ENCODE measurements at places on chromosomes 3 and 15.

GRCh38 chr3:138768946-138769345 is 65.8 kb downstream of the PIK3CB start:
- DNase-seq, result no peak

GRCh38 chr3:31696815-31697548 is 164.3 kb downstream of the STT3B start:
- DNase-seq, result no peak

GRCh38 chr15:91867581-91868026 is 14.1 kb downstream of the SLCO3A1 start:
- DNase-seq, result no peak

GRCh38 chr3:159028706-159029105 is 226.9 kb downstream of the MFSD1 start:
- DNase-seq, result no peak

GRCh38 chr3:1406250-1406649 is 313.4 kb downstream of the CNTN6 start:
- DNase-seq, result no peak

- DNase-seq, result no peak
Measured at GRCh38 chr3:38085943-38086324, 46.9 kb downstream of the DLEC1 start.

DNA sequence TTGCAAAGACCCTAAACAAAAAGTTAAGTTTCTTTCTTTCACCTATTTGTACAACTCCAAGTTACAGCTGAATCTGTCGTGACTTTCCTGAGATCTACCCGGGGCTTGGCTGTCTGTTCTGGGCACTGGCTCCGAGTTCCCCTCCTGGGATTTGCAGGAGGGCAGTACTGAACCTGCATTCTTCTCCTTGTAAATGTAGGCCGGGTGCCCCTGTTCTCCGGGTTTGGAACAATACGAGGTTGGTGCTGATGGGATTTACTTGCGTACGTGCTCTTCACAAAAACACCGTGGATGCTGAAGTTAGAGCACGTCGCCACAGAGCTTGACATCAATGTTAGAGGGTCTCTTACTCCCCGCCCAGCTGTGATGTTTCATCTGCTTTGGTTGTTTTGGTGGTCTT is 48.1 kb downstream of the KLHL25 start:
- no peak for DNase-seq

DNA sequence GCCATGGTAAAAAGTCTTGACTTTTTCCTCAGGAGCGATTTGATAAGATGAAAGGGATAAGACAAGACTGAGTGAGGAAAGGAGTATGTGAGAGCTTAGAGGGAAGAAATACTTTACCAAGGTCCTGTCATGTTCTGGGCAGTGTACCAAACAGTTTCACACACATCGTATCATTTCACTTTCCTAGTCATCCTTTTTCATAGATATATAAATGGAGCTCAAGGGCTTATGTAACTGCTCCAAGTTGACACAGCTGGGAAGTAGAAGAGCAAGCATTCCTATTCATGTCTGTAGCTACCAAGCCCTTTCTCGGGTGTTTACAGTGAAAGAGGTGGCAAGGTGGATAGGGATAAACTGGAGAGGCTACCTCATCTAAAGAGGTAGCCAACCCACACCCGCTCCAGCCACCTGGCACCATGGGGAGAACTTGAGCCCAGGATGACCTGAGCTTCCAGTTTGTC is 57.4 kb downstream of the MRPS25 start:
- DNase-seq, result no peak

DNA sequence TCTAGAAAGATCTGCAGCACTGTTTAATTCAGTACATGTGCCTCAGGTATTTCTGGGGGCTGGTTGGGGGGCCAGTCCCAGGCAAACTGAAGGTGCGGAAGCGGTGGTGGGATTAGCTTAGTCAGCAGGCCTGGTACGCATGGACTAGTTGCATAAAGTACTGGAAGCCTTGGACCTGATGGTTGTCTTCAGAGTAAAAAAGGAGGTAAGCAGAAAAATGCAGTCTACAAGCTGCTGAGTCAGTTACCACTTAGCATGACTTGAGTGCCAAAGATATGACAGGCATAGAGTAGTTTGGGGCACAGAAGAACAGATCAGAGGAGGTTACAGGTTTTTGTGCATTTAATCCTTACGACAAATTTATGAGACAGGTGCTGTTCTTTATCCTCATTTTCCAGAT is 19.9 kb upstream of the GOLGA8J start:
- no peak for DNase-seq

- DNase-seq, result no peak
Measured at GRCh38 chr3:5039585-5039984, 60.3 kb downstream of the BHLHE40 start.

DNA sequence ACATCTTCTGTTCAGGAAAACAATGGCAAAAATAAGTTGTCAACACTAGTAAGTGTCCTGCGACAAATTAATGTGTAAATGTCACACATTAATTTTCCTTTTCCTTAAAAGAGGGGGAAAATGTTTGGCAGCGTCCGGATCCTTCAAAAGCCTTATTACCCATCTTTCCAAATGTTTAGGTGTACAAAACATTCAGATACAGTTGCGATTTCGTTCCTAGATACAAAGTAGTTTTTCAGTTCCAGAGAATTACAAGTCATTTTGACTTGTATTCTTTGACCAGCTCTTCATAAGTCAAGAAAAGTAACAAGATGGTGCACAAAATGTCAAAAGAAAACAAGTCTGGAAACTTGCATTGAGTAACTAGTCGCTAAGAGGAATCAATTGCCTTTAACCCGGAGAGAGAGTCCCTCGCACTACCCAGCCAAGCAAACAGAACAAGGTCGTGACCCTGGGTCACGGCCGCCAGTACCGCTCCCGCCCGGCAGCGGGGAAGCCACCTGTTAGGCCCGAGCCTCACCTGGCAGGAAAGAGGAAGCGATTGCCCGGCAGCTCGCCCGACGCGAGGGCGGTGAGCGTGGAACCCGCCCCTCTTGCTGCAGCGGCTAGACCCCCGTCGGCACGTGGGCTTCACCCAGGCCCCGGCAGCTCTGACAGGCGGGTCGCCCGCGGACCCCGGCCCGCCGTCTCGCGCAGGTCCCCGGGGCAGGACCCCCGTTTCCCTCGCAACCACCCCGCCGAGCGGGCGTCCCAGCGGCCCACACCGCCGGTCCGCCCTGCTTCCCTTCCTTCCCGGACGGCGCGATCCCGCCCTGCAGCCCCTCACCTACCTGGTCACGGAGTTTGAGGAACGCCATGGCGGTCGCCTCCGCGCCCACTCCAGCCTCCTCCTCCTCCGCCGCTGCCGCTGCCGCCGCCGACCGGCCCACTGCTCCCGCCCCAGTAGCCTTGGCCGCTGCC is 61.0 kb upstream of the ANKRD28 start:
- DNase-seq, result peak; percentile 31

DNA sequence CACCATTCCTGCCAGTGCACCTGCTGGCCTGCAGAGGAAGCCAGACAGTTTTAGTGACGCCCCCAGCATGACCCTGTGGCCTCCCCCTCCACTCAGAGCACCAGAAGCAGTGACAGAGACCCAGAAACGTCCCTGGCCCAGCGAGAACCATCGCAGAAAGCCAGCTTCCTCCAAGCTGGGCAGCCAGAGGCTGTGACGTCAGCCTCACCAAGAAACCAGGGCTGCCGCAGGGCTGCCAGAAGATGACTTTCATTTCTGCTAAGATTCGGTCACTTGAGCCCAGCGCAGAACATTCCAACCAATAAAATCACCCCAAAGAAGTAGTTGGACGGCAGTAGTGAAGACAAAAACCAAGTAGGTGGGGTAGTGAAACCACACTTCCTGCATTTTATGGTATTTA is 29.6 kb upstream of the RPL32 start:
- no peak for DNase-seq

- no peak for DNase-seq
Measured at GRCh38 chr3:51709004-51709420, 2.1 kb downstream of the GRM2 start.

GRCh38 chr3:165339753-165340152 is 143.6 kb upstream of the SLITRK3 start:
- DNase-seq, result no peak

DNA sequence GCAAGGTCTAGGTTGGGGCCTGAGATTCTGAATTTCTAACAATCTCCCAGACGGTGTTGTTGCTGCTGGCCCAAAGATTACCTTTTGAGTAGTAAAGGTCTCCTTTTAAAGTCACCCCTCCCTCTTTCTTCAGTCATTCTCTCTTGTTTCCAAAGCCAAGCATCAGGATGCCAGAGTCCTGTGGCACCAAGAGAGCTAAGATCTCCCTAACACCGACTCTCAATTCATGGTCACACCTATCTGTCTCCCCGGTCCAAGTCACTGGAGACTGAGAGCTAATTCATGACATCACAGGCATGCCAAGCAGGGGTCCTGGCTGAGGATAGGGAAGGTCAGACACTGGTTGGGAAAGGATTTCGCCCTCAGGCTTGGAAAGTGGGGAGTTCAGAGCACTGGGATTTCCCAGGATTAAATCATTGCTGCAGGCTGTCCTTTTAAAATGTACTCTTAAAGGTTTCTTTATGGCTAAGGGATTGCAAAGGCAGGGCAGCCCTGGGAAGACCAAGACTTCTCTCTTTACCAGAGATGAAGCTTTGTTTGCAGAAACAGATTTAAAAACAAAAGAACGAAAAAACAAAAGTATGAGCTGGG is 7.3 kb downstream of the SHOX2 start:
- no peak for DNase-seq

DNA sequence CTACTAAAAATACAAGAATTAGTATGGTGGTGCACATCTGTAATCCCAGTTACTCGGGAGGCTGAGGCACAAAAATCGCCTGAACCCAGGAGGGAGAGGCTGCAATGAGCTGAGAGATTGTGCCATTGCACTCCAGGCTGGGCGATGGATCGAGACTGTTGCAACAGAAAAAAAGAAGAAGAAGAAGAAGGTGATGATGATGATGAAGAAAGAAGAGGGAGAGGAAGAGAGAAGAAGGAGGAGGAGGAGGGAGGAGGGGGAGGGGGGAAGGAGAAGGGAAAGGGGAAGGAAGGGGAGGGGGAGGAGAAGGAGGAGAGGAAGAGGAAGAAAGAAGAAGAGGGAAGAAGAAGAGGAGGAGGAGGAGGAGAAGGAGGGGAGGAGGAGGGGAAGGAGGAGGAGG is 33.2 kb upstream of the ZNF710 start:
- no peak for DNase-seq

- no peak for DNase-seq
Measured at GRCh38 chr15:98069256-98069655, 108.8 kb downstream of the ARRDC4 start.

GRCh38 chr3:9826815-9827573 is 16.8 kb downstream of the RPUSD3 start:
- DNase-seq, result no peak

GRCh38 chr3:111582120-111582474 is 13.0 kb downstream of the ZBED2 start:
- no peak for DNase-seq

DNA sequence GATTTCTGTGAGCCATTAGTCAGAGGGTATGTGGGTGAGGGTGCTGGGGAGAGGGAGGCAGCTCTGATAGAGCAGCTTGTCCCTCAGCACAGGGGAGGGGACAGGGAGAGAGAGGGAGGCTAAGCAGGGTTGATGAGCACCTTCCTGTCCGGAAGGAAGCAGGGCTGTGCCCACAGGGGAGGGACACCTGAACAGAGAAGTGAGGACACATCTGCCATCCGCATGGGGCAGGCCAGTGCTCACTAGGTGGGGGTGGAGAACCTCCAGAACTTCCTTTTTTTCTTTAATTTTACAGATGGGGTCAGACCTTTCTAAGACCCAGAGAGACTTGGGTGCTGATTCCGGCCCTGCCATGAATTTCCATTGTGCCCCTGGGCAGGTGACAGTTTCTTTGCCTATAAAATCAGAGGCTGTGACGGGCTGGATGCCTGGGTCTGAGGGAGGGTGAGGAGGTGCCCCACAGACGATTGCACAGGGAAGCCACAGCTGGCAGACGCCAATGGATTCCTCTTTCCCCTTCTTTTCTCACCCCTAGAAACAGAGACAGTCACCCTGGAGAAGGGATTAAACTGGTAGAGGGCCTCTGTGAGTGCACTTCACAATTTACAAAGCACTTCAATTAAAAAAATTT is 4.1 kb upstream of the TGM5 start:
- DNase-seq, result no peak

DNA sequence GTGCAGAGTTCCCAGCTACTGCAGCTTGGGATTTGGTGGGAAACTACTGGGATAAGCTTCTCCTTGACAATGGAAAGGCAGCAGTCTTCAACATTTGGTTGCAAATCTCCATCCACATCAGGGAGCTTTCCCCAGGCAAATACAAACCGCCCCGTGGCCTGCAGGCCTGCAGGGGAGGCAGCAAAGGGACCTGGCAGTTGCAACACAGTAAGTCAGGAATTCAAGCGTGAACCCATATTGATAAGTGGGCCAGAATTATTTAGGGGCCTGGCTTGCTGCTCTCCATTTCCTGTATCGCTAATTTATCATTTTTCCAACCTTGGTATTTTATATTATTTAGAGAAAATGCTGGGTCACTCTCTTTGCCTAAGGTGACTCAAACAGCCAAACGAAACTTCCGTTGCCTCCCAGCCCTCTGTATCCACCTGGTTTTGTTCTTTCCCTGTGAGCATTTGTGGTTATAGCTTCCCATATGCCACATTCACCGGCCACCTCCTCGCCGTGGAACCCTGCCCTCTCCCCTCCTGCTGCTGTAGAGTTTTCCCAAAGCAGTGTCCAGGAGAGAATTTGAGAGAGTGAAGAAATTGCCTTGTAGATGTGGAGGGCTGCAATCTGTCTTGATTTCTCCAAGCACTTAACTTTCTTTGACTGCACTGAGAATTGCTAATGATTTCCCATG is 34.8 kb downstream of the B3GALNT1 start:
- no peak for DNase-seq
